ENCODE measurements at places on chromosomes 2 and 18. TPM values are rescaled to one million over a fixed set of nuclear protein-coding genes. Genes with fewer than 3 reads are reported as not detected.

DNA sequence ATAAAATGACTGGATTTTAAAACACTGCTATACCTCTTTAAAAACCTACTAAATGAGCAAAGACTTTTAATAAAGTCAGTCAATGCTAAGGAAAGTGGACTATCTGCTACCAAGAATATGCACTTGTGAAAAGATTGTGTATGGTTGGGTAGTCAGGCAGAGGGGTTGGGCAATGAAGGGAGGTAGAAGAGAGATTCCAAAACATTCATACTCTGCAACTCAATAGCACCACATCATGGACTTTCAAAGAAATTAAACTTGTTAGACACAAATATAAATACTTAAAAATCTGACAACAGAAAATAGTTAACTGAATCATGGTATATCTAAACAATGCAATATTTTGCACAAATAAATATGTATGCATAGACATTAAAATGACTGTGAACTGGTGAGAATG lies 139.9 kb upstream of the MAPRE2 start:
- DNase-seq = no peak

ARHGAP25 gene
- 12.8 TPM for total RNA-seq

LONRF2 gene
- 11.3 TPM for total RNA-seq

OR6B2 gene
- total RNA-seq = not detected

DNA sequence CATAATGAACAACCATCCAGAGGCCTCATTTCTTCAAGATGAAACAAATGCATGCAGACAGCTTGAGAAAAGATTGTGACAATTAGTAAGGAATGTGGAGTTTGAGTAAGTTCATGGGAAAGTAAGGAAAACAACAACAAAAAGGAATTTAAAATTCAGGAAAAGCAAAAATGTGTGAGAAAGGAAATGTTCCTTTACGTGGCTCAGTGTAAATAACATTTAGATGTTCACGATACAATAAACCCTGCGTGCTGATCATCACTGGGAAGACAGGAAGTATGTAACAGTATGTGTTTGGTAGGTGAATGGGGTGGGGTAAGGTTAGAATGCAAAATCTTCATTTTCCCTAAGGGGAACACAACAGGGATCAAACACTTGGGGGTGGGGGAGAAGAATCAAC lies 72.7 kb downstream of the TRIP12 start:
- no peak for DNase-seq

RIT2 gene
- not detected for total RNA-seq

DNA sequence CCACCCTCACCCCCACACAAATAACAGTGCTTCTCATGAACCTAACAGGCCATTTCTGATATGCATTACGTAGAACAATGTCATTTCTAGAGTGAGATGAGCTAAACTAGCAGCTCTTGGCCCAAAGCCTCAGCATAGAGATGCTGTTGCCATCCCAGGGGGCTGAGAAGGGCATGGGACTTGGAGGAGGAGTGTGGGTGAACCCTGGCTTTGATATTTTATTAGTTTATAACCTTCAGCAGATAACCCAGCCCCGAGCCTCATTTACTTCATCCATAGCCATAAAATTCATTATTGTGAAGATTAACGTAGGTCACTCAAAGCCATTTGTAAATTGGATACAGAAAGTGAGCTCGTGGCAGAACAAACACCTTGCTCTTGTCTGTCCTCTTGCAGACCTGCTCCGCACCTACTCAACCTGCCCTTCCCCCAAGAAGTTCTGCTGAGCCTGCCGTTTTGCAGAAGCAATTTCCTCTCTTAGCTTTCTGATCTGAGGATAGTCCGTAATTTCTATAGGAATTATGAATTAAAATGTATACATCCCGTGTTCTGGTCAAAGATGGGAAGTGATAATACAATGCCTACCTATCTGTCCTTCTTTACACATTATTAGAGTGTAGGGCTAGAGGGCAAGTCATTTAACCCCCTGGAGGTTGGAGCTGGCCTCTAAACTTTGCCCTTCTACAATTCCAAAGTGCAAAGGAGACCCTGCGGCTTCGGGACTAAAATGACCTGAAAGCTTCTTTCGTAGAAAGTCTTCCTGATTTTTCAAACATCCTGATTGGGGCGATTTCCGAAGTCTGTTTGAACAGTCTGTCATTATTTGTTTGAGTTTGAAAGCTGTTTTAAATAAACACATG lies 187.4 kb downstream of the BCL2 start:
- DNase-seq = no peak

GRCh38 chr18:41646915-41647620 lies 308.0 kb upstream of the PIK3C3 start:
- no peak for DNase-seq

DNA sequence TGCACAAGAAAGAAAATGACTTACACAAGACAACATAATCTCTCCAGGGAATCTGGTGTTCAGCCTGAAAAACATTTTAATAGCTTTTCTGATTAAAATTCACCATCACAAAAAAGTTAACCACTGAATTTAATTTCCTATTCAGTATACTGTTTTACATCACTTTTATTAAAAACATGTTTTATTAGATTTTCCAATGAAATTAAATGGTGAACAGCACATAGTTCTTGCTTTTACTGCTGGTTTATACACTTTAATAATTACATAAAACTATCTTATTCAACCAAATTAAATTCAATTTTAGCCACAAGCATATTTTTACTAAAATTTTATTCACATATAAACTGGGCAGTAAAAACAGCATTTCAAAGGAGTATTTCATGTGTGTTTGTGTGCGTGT lies 138.3 kb downstream of the NOL4 start:
- DNase-seq = no peak

FHOD3 gene
- 114 TPM for total RNA-seq

- peak; percentile 63 for DNase-seq
Observed at GRCh38 chr2:152635635-152636298, 81.5 kb downstream of the PRPF40A start.

TMEM37 gene
- total RNA-seq = 5.4 TPM

GRCh38 chr2:187916799-187917198 lies 362.6 kb upstream of the TFPI start:
- no peak for DNase-seq

GRCh38 chr18:2982452-2983269 lies 30.3 kb downstream of the LPIN2 start:
- DNase-seq = no peak

DNA sequence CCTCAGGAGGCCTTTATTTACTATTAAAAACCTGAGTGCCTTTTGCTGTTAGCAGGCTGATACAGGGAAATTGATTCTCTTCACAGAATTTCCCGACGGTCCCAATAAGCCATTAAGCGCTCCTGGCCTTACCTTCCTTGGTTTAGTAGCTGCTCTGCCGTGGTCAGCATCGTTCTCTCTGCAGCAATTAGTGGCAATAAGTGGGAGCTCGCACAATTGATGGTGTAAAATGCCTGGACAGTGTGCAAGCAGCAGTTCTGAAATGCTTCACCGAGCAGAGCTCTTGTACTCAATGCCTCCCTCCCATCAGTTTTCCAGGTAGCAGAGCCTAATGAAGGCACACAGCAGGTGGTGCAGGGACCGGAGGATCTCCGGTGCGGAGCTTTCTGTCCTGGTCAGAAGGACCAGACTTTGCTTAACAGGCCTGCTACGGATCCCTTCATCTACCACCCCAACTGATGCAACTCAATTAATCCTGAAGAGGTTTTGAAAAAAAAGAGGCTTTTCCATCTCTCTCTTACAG lies 1.1 kb upstream of the LINC00305 start:
- DNase-seq = no peak

DNA sequence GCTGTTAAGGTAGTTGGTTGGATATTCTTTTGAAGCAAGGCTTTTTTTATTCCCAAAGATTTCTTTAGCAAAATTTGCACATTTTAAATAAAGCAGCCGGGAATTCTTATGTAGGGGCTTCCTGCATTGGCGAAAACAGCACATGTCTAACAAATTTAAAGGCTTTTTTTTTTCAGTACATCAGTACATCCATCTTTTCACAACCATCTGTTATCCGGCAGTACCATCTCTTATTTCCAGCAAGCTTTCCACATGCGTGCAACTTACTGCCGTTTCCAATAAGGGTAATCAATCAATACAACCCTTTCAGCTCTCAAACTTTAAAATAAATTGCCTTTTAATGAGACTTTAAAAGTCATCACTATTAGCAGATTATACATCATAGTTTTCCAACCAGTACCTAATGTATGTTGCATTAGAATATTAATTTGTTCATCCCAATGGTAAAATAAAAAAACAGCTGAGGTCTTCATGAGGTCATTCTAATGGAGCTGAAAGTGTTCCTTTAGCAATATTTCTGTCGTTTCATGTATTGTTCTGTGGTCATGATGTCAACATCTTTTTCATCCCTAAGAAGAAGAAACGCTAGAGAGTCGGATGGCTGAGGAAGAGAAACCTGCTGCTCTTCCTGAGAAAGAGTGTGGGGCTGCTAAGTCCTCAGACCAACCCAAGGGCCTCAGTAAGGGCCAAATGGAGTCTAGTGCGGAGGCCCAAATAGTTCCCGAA lies 81.4 kb upstream of the UNC80 start:
- no peak for DNase-seq

DNA sequence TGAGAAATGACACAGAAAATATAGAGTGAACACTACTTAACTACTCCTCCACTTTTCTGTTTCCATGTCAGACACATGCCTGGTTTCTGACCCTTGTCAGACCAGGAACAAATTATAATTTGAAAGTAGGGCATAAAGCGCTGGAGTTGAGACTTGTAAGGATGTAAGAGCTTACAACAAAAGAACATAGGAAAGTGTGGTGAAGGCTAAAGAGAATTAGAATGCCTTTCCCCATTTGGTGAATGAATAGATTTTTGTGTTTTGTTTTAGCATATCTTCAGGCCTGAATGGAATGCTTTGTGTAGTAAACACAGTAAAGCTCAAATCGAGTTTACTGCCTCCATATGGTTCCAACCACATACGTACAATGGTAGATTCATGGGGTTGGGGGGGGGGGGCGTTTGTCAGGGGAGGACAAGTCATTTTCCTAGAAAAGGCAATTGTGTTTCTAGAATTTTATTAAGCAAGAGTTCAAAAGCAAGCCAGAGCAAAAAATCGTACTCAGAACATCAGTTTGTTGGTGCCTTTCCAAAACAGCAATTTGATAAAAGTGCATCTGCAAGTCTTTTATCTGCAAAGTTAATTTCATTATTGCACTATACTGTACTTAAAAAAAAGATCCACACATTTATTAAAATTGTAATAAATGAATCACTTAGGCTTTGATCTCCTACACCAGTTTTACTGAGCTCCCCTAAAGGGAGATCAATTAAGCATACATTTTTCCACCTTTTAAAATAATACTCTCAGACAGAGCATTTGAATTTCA lies 30.9 kb downstream of the NRXN1 start:
- no peak for DNase-seq

DNA sequence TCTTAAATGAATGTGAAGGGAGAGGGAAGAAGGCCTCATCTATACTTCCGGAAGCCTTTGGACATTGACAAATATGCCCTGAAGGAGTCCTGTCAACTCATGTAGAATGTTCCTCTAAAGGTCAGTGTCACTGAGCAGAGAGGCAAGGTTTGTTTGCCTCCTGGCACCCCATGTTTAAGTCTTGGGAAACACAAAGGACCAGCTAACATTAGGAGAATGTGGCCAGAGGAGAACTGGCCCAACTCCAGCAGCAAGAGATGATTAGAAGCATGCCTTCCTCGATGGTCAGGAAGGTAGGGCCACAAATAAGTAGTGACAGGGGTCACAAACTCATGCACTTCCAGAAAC lies 5.7 kb downstream of the DYSF start:
- peak; percentile 43 for DNase-seq

GRCh38 chr2:74051504-74051903 lies 66.8 kb downstream of the TET3 start:
- no peak for DNase-seq

NEDD4L gene
- total RNA-seq = 68.0 TPM

DNA sequence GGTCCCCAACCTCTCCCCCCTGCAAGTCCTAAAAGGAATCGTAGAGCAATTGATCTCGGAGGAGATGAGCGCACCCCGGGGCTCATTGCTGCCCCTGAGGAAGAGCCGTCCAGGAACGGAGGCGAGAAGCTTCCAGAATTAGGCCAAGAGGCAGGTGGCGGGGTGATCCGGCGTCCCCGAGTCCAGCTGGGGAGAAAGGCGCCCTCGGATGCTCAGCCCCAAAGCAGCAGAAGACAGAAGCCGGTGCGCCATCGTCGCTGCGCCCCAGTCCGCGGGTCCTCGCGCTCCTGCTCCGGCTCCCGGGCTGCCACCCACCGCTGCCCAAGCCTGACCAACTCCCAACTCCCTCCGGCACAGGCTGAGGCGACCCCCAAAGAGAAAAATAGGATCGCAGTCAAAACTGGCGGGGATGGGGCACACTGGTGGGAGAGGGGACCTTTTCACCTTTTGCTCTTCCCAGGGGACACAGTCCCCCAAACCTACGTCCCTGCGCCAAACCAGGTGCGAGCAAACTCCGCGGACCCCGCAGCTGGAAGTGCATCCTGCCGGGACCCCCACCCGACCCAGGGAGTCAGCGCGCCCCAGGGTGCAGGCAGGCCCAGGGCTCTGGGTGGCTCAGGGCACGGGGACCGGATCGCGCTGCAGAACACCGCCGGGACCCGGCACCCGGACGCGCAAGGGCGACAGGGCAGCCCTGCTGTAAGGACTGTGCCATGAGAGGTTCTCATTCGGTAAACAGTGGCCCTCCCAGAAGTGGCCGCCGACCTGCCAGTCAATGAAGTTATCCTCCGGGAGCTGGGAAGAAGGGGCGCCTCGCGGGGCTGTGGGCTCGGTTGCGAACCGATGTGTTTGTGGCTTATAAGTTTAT lies 8.4 kb upstream of the MEIS1 start:
- DNase-seq = no peak

GRCh38 chr2:134406311-134406710 lies 152.4 kb downstream of the MGAT5 start:
- DNase-seq = no peak

CNTNAP5 gene
- total RNA-seq = not detected

DNA sequence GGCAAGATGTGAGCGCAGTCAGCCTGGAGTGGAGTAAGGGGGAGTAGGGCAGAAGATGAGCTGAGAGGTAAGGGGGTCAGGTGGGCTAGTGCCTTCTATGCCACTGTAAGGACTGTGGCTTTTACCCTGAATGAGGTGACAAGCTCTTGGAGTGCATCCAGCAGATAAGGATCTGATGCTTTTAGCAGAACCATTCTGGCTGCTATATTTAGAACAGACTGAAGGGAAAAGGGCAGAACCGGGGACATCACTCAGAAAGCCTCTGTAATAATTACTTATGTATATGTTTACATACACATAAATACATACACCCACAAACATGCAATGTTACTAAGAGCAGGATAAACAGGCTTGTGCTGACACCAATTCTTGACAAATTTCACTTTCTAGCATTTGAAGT lies 124.8 kb downstream of the DTNB start:
- no peak for DNase-seq

EFR3B gene
- 10.8 TPM for total RNA-seq

DNA sequence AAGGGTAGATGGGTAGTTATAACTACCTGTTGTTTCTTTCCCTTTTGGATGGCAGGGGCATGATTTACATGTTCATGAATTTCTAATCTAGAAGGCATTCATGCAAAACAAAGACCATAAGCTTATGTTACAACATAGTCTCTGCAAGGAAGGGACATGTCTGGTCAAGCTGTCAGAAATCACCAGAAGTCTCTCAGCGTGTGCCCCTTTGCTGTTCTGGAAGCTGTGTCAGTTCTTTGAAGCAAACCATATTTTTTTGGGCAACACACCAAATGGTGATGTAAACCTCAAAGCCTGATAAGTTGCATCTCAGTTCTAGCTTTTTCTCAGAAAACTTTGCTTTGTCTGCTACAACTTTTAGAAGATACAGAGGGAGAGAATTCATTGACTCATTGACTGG lies 173.5 kb upstream of the CTAGE1 start:
- DNase-seq = no peak

RHOB gene
- 471 TPM for total RNA-seq

GRCh38 chr2:236158969-236159777 lies 9.0 kb downstream of the GBX2 start:
- no peak for DNase-seq

- no peak for DNase-seq
Observed at GRCh38 chr2:152606081-152606480, 111.2 kb downstream of the PRPF40A start.

CTLA4 gene
- total RNA-seq = 0.35 TPM
